ENCODE measurements at places on chromosomes 6 and 20.

DNA sequence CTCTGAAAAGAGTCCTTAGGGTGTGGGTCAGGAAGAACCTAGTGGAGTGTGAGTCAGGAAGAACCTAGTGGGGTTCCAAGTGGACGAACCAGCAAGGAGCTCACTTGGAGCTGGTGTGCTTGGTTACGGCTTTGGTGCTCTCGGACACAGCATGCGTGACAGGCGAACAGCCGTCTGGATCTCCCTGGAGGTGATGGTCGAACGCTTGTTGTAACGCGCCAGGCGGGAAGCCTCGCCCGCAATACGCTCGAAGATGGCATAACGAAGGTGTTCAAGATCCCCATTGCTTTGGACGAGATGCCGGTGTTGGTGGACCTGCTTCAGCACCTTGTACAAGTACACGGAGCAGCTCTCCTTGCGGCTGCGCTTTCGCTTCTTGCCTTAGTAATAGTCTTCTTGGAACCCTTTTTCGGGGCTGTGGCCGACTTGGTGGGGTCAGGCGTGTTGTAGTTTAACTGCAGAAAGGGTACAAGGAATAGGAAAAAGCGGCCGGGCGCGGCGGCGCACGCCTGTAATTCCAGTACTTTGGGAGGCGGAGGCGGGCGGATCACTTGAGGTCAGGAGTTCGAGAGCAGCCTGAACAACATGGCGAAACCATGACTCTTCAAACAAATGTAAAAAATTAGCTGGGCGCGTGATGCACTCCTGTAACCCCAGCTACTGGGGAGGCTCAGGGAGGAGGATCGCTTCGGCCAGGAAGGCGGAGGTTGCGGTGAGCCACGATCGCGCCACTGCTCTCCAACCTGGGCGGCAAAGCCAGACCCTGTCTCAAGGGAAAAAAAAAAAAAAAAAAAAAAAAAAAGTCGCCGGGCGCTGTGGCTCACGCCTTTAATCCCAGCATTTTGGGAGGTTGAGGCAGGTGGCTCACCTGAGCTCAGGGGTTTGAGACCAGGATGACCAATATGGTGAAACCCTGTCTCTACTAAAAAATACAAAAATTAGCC, 48.0 kb downstream of the OR2B2 start:
- no peak for DNase-seq

DNA sequence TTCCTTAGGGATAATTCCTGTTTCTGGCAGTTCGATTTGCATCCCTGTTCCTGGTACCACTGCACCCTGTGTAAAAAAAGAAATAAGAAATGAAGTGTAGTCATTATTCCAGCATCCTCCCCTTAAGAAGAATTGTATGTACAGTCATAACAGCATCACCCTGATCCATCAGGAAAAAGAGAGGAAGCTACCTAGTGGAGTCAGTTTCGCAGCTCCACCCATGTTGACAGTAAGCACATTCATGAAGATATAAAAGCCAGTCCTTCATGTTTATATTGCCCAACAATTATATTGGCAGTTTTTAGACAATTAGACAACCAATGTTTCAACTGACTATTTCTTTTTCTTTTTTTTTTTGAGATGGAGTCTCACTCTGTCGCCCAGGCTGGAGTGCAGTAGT, 21.2 kb upstream of the HLA-G start:
- DNase-seq: no peak

- DNase-seq: no peak
These were observed 39.8 kb downstream of the SRSF3 start for GRCh38 chr6:36633915-36634314.

- DNase-seq: no peak
These were observed 35.1 kb upstream of the PPP1R3G start for GRCh38 chr6:5050009-5050408.

DNA sequence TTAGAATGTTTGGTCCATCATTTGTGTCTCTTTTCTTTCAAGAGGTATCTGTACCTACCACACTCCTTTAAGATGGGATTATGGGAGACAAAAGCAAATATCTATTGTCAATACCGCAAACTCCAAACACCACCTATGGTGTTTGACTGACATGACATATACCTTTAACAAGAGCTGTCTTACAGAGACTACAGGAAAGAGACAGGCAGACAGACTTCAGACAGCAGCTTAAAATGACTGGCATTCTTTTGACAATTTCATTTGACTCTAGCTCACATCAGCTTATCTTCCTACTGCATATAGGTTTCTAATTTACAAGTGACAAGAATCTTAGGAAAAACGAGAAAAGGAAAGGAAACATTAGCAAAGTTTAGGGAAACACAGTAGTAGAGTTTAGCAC, 256.0 kb upstream of the TFAP2D start:
- DNase-seq: no peak

DNA sequence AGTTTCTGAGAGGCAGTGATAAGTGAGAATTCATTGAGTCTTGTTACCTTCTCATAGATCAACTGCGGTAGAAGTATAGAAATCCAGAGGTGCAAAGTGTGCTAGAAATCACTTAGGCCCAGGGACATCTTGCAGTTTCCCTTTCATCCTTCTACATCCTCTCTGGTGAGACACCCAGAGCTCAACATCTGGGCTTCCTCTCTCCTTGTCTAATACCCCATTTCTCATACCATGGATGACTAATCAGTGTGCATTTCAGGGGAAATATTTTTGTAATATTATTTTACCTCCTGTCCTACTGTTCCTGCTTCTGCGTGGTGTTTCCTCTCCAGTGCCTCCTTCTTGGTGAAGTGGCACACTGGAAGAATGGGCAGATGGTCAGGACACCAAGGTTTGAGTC, 322.4 kb downstream of the TFAP2B start:
- no peak for DNase-seq

GRCh38 chr20:881051-881782, 34.9 kb downstream of the ANGPT4 start:
- DNase-seq: no peak

GRCh38 chr6:150936021-150936555, 70.6 kb downstream of the MTHFD1L start:
- no peak for DNase-seq

GRCh38 chr20:46316984-46317684, 8.8 kb upstream of the CDH22 start:
- DNase-seq: no peak

DNA sequence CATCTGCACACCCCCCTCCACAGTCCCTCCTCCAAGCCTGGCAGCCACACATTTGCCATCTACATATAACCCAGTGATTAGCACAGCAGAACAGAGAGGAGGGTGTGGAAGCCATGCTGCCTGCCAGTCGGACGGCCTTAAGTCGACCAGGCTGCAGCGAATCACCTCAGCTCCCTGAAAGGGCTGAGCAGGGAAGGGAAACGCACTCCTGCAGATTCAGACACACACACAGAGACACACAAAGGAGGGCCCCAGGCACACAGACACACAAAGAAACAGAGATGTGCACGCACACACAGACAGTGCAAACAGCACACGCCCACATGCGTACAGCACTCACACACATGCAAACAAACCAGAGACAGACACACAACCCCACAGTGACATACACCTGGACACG, 11.2 kb upstream of the SIRPA start:
- DNase-seq: no peak

- DNase-seq: no peak
These were observed 32.5 kb downstream of the DSE start for GRCh38 chr6:116403205-116403604.

- DNase-seq: no peak
These were observed 475.6 kb upstream of the SYNCRIP start for GRCh38 chr6:86118271-86118670.

DNA sequence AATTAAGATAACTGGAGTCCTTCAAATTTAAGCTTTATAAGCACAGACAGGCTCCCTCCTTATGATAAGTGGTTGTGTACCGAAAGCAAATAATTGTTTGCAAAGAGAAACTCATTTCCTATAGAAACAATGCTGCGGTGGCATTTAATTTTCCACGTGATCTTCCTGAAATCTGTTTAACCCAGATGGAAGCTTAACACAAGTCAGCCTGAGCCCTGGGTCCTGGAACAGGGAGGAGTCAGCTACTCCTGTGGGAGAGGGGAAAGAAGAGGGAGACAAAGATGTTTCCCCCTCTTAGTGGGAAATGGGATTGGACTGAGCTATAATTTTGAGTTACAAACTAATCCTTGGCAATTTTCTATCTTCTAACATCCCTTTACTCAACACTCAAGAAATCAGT, 136.5 kb downstream of the ELOVL4 start:
- DNase-seq: no peak

DNA sequence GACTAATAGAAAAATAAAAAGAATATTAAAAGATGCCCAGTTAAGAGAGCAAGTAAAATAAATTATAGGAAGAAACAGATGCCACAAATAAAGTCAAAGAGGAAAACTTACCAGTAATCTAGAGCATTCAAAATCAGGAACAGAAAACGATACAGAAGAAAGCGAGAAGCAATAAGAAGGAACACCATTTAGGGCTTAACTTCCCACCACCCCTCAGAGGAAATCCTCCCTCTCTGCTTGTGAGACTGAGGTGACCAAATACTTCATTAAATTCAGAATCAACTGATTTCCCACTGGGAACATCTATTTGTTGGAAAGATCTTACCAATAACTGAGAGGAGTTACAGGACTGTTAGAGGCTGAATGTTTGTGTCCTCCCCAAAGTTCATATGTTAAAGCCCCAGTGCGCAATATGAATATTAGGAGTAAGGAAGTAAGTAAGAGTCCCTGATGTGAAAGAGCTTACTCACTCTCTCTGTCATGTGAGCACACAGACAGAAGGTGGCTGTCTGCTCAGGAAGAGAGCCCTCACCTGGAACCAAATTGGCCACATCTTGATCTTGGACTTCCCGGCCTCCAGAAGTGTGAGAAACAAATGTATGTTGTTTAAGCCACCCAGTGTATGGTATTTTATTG, 19.5 kb downstream of the KATNA1 start:
- DNase-seq: no peak

GRCh38 chr20:19008497-19008896, 194.9 kb downstream of the SCP2D1 start:
- no peak for DNase-seq

GRCh38 chr20:4813076-4813862, 91.6 kb downstream of the PRND start:
- no peak for DNase-seq

GRCh38 chr6:148846778-148847761, 100.2 kb downstream of the UST start:
- DNase-seq: no peak

- no peak for DNase-seq
These were observed 125.0 kb downstream of the FYN start for GRCh38 chr6:111748231-111748647.

GRCh38 chr20:2207770-2208097, 88.1 kb upstream of the TGM3 start:
- no peak for DNase-seq
